ENCODE measurements at places on chromosomes 4 and X.

DNA sequence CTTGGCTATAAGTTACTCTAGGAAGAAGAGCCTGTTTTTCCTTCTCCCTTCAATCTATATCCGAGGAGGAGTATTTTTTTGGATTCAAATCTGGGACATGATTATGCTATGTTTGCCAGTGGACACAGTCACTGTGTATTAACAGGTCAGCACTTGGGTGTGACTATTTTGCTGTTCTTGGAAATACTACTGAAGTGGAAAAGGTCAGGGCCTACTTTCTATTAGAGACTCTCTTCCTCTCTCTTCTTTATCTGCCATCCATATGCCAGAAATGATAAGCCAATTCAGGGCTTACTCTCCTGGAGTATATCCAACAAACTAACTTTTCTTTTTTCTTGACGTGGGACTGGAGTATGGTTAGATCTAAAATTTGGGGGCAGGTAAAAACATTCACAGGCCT lies 40.5 kb downstream of the MID1IP1 start:
- no peak for DNase-seq

GRCh38 chrX:110915111-110915510 lies 119.5 kb upstream of the CHRDL1 start:
- no peak for DNase-seq

GRCh38 chr4:169070895-169071218 lies 60.8 kb upstream of the CBR4 start:
- no peak for DNase-seq

DNA sequence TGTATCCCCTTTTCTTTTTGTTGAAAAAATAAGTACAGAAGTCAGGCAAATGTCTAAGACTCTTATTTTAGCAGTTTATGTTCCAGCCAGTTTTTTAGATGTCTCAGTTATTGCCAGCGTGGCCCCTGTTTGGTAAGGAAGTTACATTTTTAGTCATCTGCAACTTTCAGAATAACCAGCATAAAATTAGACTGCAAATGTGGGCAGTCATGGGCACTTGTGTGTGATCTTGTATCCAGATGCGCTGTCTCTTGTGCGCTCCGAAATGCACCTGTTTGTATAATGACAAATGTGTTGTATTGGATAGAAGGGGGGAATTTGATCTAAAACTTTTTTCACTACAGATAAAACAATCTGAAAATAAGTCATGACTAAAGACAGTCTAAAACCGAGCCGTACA lies 44.3 kb upstream of the CLCN4 start:
- DNase-seq: no peak

DNA sequence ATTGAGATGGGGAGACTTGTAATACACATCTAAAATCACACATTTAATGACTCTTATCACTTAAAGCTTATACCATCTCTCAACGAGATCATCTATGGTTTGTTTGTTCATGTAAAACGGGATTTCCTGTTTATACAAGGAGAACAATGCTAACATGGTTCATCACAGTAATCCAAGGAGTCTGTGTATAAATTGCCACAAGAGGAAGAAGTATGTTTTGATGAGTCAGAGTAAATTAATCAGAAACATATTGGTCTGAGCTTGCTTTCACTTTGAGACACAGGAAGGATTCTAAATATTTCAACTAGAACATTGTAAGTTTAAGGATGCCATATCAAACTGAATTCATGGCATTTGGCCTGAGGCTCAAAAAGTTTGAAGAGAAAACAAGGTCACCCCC lies 594.1 kb downstream of the GLUD2 start:
- DNase-seq: no peak

DNA sequence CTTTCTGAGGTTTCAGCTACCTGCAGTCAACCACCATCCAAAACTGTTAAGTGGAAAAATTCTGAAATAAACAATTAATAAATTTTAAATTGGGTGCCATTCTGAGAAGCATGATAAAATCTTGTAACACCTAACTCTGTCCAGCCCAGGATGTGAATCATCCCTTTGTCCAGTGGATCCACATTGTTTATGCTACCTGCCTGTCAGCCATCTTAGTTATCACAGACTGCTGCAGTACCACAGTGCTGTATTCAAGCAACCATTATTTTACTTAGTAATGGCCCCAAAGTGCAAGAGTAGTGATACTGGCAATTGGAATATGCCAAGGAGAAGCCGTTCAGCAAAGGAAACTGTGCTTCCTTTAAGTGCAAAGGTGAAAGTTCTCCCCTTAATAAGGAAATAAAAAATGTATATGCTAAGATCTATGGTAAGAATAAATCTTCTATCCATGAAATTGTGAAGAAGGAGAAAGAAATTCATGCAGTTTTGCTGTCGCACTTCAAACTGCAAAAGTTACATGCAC lies 20.6 kb downstream of the CAMK2D start:
- DNase-seq: no peak

DNA sequence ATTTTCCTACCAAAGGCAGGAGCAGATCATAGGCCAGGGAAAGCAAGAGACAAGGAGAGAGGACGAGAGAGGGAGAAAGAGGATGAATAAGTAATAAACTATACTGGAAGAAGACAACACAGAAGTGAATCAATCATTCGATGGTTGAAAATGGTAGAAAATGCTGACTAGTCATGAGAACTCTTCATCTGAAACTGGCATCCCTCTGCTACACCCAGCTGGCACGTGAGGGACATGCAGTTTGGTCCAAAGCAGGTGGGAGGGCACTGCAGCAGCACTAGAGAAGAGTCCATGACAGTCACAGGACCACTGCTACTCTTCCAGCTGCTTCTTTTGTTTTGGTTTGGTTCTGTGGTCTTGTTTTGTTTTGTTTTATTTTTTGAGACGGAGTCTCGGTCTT lies 74.1 kb downstream of the AFAP1 start:
- DNase-seq: no peak

Data from T-helper 2 cell (primary cell).